ENCODE measurements at places on chromosomes 12 and 14.

DNA sequence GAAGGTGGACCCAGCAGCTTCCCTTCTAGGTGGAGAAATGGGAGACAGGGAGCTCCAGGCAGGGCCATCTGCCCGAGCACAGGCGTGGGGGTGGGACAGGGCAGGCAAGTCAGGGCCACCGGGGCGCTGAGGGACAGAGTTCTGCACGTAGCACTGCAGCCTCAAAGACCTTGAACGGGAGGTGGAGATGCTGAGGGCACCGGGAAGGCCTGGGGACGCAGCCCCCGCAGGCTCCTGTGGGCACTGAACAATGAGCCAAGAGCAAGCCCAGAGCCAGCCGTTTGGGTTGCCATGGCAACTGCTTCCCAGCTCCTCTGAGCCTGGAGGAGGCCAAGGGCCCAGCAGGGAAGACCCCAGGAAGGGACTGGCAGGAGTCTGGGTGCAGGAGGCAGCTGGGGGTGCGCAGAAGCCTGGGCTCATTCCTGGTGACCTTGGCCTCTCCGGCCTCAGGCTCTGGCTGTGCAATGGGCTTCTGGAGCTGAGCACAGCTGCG lies 3.4 kb downstream of the LBHD2 start:
- DNase-seq, result no peak

DNA sequence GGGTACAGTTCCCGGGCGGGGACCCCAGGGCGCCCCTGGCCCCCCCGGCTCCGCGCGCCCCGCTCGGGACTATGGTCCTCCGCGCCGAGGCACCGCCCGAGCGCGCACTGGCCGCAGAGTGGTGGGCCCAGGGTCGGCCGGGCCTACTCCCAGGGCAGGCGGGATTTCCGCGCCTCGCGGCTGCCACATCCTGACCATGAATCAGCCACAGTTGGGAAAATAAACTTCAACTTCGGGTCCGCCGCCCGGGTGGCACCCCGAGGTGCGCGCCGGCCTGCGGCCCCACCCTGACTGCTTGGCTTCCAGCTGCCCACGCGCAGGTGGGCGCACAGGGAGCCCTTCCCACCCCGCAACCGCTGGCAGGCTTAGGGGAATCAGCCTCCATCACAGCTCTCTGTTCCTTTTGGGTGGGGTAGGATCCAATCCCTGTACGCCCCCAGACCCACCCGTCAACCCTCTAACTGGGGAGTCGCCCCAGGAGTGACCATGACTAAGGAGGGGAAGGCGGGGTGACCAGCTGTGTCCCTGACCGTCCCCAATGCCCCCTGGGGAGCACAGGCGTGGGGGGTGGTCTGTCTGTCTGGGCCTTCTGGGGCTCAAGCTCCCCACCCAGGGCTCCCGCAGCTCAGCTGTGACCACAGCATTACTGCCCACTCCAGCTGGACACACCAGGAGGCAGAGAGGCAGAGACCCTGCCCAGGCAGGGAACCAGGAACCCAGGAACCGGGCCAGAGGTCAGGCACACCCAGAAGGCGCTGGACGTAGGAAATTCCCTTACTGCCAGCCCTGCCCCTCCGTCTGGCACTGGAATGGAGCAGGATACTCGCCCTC lies 678 bp downstream of the INF2 start:
- DNase-seq, result peak; percentile 29

GRCh38 chr12:7327918-7328317 lies 24.0 kb downstream of the ACSM4 start:
- no peak for DNase-seq

DNA sequence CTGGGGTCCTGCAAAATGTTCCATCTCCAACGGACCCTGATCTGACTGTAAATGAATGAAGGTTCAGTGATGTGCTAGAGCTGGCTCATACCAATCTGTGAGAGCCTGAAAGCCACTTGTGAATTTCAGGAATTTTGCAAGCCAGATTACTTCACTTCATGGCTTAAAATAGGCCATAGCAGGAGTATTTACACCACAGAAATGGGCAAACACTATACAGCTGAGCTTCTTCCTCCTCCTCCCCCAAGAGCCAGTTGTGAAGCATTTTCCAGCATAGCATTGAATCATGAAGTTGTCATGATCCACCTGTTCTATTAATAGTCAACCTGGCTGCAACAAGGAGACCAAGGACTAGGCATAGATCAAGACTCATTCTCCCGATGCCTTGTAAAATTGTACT lies 141.3 kb upstream of the RASSF8 start:
- no peak for DNase-seq

GRCh38 chr12:114316076-114316475 lies 89.9 kb downstream of the TBX5 start:
- no peak for DNase-seq

DNA sequence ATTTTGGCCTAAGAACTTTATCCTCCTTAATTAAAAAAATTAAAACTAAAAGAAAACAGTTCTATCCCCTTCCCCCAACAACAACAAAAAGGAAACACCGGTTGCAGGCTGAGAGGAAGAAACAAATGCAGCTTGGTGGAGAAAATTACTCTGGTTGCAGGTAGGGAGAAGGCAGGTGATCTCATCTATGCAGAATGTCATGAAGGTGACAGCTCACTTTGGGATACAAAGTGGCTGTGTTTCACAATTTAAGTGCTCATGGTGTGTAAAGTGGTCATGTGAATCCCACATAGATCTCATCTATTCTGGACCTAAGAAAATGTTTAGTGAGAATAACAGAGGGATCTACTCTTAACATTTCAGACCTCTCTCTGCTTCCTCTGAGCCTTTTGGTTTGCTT lies 219.7 kb upstream of the PKP2 start:
- no peak for DNase-seq
